HepG2 (cell line): ENCODE measurements at places on chromosomes 3 and 15.

- DNase-seq = no peak
Observed at GRCh38 chr3:80978216-80978969, 783.1 kb downstream of the GBE1 start.

DNA sequence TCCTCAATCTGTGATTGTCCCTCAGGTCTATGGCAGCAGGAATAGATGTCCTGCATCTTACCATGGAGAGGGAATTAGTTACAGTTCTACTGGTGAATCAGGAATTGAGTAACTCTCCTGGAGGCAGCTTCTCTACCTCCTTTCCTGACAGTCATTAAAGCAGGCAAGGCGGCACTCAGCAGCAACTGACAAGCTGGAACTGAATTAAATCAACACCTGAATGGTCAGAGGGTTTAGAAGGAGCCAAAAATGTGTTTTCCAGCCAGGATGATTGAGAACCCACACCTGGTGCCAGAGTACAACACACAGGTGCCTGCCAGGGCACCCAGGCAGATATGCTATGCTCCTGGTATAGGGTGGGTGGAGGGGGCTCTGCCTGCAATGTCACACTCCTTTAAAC, 43.1 kb upstream of the TIPARP start:
- no peak for DNase-seq

- DNase-seq = no peak
Observed at GRCh38 chr15:73573572-73573971, 59.6 kb downstream of the NPTN start.

- no peak for DNase-seq
Observed at GRCh38 chr15:71334873-71335272, 219.6 kb downstream of the THSD4 start.

- DNase-seq = no peak
Observed at GRCh38 chr3:59065240-59065639, 15.4 kb upstream of the CFAP20DC start.

GRCh38 chr15:49314716-49315115, 108.3 kb upstream of the FGF7 start:
- no peak for DNase-seq

GRCh38 chr15:41936649-41937567, 35.4 kb downstream of the EHD4 start:
- DNase-seq = no peak

GRCh38 chr3:145721273-145721805, 439.6 kb downstream of the PLOD2 start:
- no peak for DNase-seq

DNA sequence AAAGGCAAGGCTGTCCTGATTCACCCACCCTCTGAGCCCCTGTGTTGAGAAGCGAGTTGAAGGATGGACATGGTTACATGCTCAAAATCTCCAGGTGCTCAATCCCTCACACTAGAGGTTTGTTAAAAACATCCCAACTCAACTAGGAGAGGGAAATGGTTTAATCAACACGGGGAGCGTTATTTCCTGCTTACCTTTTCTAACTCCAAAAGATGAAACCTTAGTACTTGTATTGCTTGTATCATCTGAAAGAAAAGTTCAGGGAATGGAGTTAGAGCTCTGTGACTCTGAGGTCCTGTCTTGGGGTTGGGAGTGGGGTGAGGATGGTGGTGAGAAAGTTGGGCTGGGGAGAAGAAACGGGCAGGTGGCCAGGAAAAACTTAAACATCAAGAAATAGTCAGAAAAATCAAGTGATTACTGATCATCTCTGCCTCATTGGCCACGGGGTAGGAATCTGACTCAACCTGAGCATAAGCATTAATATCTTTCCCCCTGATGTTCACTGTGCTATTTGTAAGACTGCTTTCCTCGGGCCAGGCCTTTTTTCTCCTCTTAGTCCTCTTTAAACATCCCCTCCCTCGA, 5.9 kb downstream of the MEIS2 start:
- no peak for DNase-seq

DNA sequence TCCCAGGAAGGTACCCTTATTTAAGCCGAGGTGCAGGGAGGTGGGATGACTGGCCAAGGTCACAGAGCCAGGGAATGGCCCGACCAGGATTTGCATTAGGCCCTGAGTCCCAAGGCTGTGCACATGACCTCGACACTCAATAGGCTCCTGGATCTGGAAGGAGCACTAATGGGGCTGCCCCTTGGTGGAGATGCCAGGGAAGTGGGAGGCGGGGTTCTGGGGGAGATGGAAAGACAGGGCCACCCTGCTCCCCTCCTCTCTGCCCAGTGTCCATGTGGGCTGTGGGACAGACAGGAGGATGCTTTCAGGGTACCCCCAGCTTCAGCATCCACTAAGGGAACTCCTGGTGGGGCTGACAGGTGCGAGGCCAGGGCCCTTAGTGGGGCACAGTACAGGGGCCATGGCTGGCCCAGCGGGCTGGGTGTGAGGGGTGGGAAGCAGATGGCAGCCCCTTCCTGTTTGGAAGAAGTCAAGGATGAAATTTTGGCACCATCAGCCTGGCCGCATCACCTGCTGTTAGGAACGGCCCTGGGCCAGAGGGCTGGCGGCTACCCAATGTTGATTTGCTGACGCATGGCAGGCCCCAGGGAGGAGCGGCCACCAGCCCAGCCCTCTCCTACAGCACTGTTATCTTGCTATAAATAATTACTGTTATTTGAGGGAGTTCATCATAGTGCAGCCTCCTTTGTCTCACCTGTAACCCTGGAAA, 37.3 kb downstream of the ATP2B2 start:
- no peak for DNase-seq
